Activated CD4-positive, alpha-beta T cell treated with anti-CD3 and anti-CD28 coated beads, Interleukin-2, amount 10 ng/mL, durations not matched to agents 24 days and 14 days (primary cell): ENCODE measurements at places on chromosomes 3 and 15. TPM values are rescaled to one million over a fixed set of nuclear protein-coding genes. Genes with fewer than 3 reads are reported as not detected.

DNA sequence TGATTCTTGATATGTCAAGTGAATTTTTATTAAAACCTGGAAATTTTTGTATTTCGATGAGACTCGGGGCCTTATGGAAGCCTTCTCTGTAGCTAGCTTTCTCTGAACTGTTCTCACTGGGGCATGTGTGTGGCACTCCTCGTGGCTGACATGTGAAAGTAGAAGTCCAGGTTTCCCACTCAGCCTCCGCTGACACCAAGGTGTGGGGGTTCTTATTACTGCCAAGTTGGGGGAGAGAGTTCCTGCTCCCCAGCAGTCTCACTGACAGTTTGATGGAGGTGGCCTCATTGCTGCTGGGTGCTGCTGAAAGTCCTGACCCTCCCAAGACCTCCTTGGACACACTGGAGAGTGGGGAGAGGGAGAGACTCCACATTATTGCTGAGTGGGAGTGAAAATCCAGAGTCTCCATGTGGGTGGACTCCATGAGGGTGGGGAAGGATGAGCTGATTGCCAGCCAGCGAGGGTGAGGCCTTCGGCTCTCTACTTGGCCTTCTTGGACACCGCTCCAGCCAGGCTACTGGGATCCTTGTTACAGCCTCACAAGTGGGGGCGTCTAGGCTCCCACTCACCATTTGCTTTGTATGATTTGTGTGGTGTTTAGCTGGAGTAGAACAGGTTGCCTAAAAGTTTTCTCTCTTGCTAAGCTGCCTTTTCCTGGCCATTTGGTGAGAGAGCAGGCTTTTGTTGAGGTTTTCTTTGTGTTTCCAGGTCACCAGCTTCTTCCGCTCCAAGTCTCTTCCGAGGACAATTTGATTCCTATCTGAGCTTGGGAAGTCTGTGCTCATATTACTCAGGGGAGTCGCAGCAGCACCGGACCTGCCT, 64.1 kb downstream of the LSM3 start:
- H3K36me3 ChIP-seq = no peaks in the 10 kb centered on the region
- H3K4me1 ChIP-seq = no peaks in the 10 kb centered on the region
- peaks cover 8% of the 10 kb centered on the region for H3K27me3 ChIP-seq

DNA sequence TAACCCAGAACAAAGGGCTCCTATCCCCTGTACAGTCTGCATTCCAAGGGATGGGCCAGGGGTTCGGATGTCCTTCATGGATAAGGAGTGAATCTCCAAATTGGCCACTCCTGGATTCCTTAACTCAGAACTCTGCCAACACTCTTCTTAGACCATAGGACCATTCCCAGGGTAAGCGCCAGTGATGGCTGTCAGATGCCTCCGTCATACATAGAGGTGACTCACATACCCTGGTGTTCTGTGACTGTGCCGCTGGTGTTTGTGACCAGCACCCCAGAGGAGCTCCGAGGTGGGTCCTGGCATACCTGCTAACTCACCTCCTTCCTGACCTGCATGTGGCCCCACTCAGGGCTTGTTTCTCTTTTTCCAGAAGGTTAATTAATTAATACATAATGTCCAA, 134.7 kb downstream of the KLF13 start:
- H3K27me3 ChIP-seq = no peaks in the 10 kb centered on the region
- H3K4me1 ChIP-seq = peaks cover 26% of the 10 kb centered on the region
- H3K4me3 ChIP-seq = no peak overlapping the region
- no peaks in the 10 kb centered on the region for H3K36me3 ChIP-seq

GRCh38 chr3:148950806-148951205, 40.5 kb upstream of the GYG1 start:
- H3K27me3 ChIP-seq = peaks cover 8% of the 10 kb centered on the region
- no peak overlapping the region for H3K27ac ChIP-seq
- H3K4me3 ChIP-seq = no peak overlapping the region
- no peaks in the 10 kb centered on the region for H3K4me1 ChIP-seq

Gene ARMC8
- total RNA-seq = 46.0 and 48.1 TPM in 2 replicates

DNA sequence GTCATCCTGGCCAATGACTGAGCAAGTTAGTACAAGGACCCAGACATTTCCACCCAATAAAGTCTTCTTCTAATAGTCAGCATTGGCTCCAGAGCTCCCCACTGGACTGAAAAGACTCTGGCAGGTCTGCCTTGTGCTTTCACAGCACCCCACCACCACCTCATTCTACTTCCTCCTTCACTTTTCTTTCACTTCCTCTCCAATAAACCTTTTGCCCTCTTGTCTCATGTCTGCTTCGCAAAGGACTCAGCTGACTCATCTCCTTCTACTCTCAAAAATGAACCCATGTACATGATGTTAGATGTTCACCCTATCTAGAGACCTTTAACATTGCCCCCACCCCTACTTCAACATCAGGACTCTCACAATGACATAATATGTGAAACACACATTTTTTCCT, 181.0 kb upstream of the PPP2R3A start:
- H3K36me3 ChIP-seq = no peaks in the 10 kb centered on the region
- H3K27ac ChIP-seq = no peak overlapping the region
- H3K27me3 ChIP-seq = no peaks in the 10 kb centered on the region
- no peaks in the 10 kb centered on the region for H3K4me1 ChIP-seq

GRCh38 chr3:120646771-120647432, 35.1 kb downstream of the HGD start:
- H3K4me1 ChIP-seq = no peaks in the 10 kb centered on the region
- DNase-seq = no peak
- no peaks in the 10 kb centered on the region for H3K36me3 ChIP-seq

Gene NANOGP8
- not detected in 2 replicates for total RNA-seq

Gene MGA
- total RNA-seq = 36.0 and 37.7 TPM in 2 replicates

Gene TMEM212
- not detected in 2 replicates for total RNA-seq

- peaks cover 74% of the 10 kb centered on the region for H3K4me1 ChIP-seq
- peak overlapping the region; percentile 64 for H3K27ac ChIP-seq
- DNase-seq = peak; percentile 61
- peaks cover 43% of the 10 kb centered on the region for H3K36me3 ChIP-seq
Measured at GRCh38 chr15:60551781-60552161, 72.8 kb upstream of the ICE2 start.

Gene ALAS1
- 115 and 118 TPM in 2 replicates for total RNA-seq

DNA sequence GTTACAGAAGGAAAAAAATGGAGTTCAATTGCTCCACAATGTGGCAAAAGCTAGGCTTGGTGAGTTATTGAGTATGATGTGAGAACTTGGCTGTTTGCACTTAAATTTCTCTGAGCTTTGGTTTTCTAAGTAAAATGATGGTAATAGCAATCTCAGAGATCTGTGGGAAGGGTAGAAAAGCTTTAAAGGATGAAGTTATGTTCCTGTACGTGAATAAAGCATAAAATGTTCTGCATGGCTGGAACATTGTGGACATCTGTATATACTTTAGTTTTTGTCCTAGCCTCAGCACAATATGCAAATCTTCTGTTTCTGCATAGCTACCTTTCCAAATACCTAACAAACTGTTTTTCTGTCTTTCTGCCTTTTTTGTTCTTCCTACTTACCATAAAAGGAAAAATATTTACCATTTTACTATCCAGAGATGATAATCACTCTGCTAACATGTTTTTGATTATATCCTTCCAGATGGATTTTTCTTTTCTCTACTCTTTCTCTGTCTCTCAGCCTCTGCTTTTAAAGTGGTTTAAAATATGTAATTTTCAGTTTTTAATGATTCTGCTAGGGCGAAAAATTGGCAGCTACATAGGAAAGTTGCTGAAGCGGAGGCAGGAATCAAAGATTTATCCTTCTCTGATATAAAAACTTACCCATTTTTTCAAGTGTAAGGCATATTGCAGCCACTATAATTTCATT, 188.1 kb downstream of the FNDC3B start:
- no peaks in the 10 kb centered on the region for H3K27me3 ChIP-seq
- no peak overlapping the region for H3K4me3 ChIP-seq
- DNase-seq = no peak
- peaks cover 4% of the 10 kb centered on the region for H3K36me3 ChIP-seq
- no peak overlapping the region for H3K27ac ChIP-seq

DNA sequence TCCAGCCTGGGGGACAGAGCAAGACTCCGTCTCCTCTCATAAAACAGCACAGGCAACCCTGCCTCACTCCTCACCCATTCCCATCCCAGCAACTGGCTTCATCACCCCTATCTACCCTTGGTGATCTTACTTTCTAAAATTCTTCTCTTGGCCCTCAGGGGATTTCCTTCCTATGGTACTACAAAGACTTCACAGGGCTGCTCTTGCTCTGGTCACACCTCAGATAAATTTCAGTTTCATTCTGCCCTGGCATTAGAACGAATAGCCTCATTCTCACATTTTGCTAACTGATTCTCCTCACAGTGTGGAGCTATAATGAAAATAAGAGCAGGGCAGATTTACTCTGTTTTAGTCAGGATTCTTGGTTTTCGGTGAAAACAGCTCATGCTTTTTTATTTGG, 22.1 kb upstream of the CRBN start:
- H3K27ac ChIP-seq = no peak overlapping the region
- no peaks in the 10 kb centered on the region for H3K36me3 ChIP-seq
- H3K4me3 ChIP-seq = no peak overlapping the region
- no peak for DNase-seq
- H3K27me3 ChIP-seq = peaks cover 10% of the 10 kb centered on the region
- H3K4me1 ChIP-seq = peaks cover 7% of the 10 kb centered on the region

DNA sequence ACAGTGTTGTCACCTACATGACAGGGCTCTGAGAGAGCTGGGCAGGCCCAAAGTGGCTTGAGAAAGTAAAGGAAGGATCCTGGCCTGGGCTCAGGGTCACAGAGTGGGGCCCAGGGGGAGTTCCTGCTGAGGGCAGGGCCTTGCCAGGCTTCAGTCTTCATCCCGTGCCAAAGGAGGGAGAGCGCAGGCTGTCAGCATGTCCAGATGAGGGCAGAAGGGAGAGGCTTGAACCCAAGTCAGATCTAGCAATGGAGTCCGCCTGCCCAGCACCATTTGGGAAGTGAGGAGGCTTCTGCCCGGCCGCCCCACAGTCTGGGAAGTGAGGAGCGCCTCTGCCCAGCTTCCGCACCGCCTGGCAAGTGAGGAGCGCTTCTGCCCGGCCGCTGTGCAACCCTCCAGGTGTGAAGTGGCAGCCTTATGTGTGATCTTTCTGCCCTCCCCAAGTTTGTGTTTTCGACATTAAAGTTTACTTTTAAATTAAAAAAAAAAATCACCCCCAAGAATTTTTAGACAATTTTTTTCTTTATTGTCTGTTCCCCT, 303.6 kb upstream of the PROK2 start:
- peaks cover 16% of the 10 kb centered on the region for H3K4me1 ChIP-seq
- no peak for DNase-seq
- no peaks in the 10 kb centered on the region for H3K27me3 ChIP-seq
- H3K27ac ChIP-seq = no peak overlapping the region

DNA sequence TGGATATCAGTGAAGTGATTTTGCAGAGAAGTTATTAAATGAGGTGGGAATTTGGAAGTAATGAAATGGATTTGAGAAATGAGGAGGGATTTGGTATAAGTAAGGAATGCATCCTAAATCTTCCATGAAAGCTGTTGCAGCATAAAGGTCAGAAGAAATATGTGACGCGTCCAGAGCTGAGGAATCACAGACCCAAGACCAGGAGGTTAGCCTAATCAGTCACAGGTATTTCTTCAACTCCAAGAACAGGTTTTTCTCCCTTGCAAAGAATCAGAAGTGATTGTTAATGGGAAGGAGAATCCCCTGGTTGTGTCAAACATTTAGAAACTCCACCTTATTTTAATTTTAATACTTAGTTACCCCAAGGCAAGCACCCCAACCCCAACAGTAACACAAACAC, 253.2 kb downstream of the MEX3B start:
- no peak overlapping the region for H3K4me3 ChIP-seq
- H3K27me3 ChIP-seq = no peaks in the 10 kb centered on the region
- H3K4me1 ChIP-seq = no peaks in the 10 kb centered on the region

- no peaks in the 10 kb centered on the region for H3K27me3 ChIP-seq
- no peak for DNase-seq
- peak overlapping the region; percentile 94 for H3K27ac ChIP-seq
- peaks cover 20% of the 10 kb centered on the region for H3K36me3 ChIP-seq
Measured at GRCh38 chr15:74461847-74462511, 1.0 kb upstream of the UBL7 start.

Gene CPNE9
- total RNA-seq = 0.17 TPM in 1 of 2 replicates, not detected in the other

- peaks cover 36% of the 10 kb centered on the region for H3K36me3 ChIP-seq
- DNase-seq = peak; percentile 81
- H3K4me1 ChIP-seq = peaks cover 44% of the 10 kb centered on the region
- H3K27me3 ChIP-seq = no peaks in the 10 kb centered on the region
- peak overlapping the region; percentile 60 for H3K4me3 ChIP-seq
Measured at GRCh38 chr3:141553055-141553454, 66.2 kb downstream of the RASA2 start.

Gene CHRNA7
- total RNA-seq = 0.12 TPM in 1 of 2 replicates, not detected in the other

Gene ADIPOQ
- total RNA-seq = not detected in 2 replicates

GRCh38 chr3:167288737-167289136, 91.4 kb downstream of the ZBBX start:
- no peaks in the 10 kb centered on the region for H3K27me3 ChIP-seq
- H3K27ac ChIP-seq = no peak overlapping the region

DNA sequence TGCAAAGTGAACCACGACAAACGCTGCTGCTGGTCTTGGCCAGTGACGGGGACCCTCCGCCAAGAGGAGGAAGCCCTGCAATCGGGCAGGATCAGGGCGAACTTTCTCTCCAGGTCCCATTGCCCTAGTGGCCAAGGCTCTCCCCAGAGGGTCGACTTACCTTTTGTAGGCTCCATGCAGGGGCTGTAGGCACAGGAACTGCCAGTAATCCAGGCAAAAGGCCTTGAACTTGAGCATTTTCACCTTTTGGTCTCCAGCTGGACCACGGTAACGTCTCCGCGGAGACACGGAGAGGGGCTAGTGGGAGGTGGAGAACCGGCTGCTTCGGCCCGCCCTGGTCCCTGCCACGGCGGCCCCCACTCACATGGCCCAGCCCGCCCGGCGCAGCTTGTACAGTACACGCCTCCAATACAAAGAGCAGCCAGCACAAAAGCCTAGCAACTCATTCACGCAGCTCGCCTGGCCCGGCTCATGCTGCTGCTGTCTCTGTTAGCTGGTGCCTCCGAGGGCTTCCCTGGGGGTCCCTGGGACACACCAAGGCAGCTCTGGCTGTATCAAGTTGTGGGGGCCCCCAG, 31.0 kb downstream of the IQSEC1 start:
- no peak overlapping the region for H3K27ac ChIP-seq
- peaks cover 21% of the 10 kb centered on the region for H3K4me1 ChIP-seq
- H3K4me3 ChIP-seq = no peak overlapping the region
- H3K27me3 ChIP-seq = peaks cover 1% of the 10 kb centered on the region
- no peak for DNase-seq

- no peak for DNase-seq
- H3K27ac ChIP-seq = no peak overlapping the region
- H3K4me3 ChIP-seq = no peak overlapping the region
- H3K4me1 ChIP-seq = no peaks in the 10 kb centered on the region
- H3K36me3 ChIP-seq = no peaks in the 10 kb centered on the region
Measured at GRCh38 chr15:36232491-36232890, 346.9 kb upstream of the CDIN1 start.

- no peaks in the 10 kb centered on the region for H3K36me3 ChIP-seq
- H3K27me3 ChIP-seq = peaks cover 52% of the 10 kb centered on the region
- DNase-seq = no peak
Measured at GRCh38 chr3:187685948-187686347, 15.8 kb upstream of the SST start.

Gene PEX5L
- total RNA-seq = 0.12 and 0.17 TPM in 2 replicates

DNA sequence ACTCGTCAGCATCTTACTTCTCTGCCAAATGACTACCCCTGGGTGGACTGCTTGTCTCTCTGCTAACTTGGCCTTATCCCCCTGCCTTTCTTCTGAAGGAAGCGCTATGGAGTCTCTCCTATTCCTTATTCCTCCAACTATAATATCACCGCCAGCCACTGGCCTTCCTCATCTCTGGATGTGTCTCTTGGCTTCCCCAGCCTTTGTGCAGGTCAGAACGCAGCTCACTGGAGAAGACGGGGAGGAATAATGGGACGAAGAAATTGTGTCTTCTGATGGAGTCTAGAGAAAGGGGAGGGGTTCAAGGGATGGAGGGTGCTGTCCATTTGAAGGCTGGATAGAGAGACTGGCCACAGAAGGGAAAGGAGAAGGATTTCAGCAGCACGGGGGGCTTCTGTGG, 16.9 kb downstream of the ITGA11 start:
- H3K36me3 ChIP-seq = no peaks in the 10 kb centered on the region
- no peak for DNase-seq
- no peaks in the 10 kb centered on the region for H3K27me3 ChIP-seq
- H3K27ac ChIP-seq = no peak overlapping the region

Gene GHSR
- not detected in 2 replicates for total RNA-seq

Gene GNAI2
- 225 and 232 TPM in 2 replicates for total RNA-seq
